ENCODE measurements at places on chromosomes 11 and 22.
A peak's percentile ranks its signal among the peaks of the same experiment; 100 is the strongest.

DNA sequence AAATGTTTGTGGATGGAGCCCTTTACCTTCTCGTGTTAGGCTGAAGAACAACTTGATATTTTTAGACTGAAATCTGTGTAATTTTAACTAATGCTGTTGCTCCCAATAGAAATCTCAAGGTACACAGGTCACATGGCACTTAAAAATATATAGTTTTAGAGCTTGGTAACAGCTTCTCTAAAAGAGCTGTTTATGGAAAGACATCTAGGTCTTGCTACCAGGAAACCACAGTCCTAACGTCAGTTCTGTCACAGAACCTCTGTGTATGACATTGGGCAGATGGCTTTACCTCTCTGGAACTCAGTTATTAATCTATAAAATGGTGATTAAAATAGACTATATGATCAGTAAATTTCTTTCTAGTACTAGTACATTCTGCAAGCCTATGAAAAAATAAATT is 35.4 kb downstream of the PAK1 start:
- DNase-seq: no peak

DNA sequence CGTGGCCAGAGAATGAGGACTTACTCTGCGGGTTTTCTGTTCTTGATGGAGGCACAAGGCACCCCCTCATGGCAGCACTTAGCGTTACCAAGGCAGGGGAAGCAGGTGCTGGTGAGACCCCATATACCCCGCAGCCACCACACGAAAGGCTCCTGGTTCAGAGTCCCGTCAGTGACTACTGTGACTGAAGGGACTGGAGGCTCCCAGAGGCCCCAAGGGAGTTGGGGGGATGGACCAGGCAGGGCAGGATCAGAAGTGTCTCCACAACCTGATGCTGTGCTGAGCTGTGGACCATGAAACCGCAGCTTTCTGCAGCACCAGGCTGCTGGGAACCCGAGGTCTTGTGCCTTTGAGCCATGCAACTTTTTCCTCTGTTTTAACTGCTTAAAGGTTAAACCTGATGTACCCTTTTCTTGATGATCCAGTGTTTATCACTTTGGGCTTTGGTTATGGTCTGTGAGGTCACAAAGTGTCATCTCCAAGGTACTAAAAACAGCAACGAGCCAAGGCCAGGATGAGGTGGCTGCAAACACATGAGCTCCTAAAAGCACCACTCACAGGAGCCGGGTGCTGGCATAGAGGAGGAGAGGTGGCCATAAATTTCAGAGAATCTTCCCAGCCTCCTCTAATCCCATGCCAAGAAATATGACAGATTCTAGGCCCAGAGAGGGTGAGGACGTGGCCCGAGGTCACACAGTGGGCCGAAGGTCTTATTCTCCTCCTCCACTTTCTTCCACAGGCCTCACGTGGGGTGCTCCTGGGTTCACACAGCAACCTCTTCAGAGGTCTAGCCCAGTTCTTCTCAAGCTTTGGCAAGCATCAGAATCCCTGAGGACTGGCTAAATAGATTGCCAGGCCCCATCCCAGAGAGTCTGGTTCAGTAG is 4.2 kb upstream of the LRRC32 start:
- DNase-seq: no peak

GRCh38 chr11:114149689-114150407 is 90.3 kb downstream of the ZBTB16 start:
- DNase-seq: no peak

DNA sequence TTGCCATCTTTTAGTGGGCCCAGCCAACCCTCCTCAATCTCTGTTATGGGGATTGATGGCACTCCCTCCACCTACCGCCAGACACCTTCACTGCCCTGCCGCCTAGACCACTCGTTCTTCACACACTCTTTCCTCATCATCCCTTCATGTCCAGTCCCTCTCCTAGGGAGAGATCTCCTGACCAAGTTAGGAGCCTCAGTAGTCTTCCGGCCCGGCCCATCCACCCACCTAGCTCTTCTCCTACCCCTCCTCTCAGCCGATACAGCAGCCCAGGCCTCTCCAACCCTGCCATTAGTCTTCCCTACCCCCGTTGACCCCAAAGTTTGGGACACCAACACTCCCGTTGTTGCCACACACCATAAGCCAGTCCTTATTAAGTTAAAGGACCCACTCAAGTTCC is 11.0 kb upstream of the OR56A3 start:
- DNase-seq: no peak

DNA sequence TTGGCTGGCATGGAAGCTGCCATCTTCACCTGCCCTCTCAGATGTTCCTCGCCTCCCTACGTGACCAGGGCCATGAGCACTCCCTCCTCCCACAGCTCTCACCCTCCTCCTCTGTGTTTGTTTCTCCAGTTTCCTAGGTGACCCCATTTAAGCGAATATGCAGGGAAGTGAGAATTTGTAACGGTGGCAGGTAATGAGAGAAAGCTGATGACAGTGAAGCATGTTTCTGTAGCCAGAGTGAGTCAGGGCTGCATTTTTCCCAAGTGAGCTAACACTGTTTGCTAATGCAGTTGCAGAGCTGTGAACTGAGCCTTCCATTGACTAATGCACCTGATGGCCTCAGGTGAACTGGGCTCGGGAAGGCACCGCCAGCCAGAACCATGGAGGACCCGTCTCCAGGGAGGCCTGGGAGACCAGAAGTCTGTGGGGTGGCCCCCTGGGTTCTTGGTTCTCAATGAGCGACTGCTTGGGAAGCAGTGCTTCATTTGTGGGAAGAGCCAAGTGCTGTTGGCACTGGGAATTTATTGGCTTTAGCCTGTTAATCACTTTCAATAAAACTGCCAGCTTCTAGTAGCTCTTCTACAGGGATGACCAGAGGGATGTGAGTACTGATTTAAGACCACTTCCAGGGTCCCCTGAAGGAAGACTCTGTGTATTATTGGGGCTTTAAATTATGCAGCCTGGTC is 64.5 kb downstream of the BARX2 start:
- DNase-seq: no peak

DNA sequence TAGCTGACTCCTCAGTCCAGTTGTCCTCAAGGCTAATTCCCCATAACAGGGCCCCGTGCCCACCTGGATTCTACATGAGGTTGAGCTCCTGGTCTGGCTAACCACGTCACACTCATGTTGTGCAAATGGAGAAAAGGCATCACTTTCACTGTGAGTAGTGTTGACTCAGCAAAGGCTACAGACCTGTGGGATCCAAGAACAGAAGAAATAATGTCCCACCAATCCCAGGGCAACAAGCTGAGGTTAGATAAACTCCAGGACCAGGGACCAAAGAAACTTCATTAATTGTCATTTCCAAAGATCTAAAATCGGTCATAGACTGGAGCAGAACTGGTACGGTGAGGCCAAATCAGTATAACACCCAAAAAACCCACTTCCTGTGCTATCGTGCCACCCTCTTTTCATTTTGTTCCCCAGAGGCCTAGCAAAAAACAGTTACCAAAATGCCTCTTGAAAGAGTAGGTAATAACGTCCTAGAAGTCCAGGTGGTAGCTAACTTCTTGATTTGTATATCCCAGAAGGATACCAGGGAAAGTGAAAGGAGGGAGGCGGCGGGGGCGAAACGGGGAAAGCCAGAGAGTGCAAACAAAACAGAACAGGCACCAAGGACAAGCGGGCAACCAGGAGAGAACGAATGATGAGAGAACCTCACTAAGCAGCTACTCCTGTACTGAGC is 1.4 kb downstream of the PCSK7 start:
- DNase-seq: peak; percentile 50

DNA sequence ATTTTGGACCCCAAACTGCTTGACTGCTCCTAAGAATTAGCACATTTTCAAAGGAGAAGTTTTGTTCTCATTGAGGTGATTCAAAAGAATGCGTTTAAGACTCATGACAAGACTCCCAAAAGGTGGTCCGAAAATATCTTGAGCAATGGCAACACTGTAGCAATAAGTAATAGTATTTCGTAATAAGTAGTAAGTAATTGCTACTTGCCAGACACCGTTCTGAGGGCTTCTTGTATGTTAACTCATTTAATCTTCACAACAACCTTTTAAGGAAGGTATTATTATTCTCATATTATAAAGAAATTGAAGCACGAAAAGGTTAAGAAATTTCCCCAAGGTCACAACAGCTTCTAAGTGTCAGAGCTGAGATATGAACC is 184.0 kb upstream of the SORL1-AS1 start:
- DNase-seq: no peak

GRCh38 chr22:49431551-49431950 is 396.1 kb downstream of the BRD1 start:
- no peak for DNase-seq

GRCh38 chr11:69870766-69871165 is 51.5 kb upstream of the FGF3 start:
- no peak for DNase-seq

GRCh38 chr11:120657306-120658070 is 145.9 kb downstream of the GRIK4 start:
- no peak for DNase-seq

All from stimulated activated CD4-positive, alpha-beta T cell treated with anti-CD3 and anti-CD28 coated beads, Interleukin-2, amount 100 ng/mL, for 4 hours (primary cell).